ENCODE measurements at places on chromosomes 1 and 21. TPM values are rescaled to one million over a fixed set of nuclear protein-coding genes. Genes with fewer than 3 reads are reported as not detected.

Gene RTCA
- 39.7 TPM for total RNA-seq

DNA sequence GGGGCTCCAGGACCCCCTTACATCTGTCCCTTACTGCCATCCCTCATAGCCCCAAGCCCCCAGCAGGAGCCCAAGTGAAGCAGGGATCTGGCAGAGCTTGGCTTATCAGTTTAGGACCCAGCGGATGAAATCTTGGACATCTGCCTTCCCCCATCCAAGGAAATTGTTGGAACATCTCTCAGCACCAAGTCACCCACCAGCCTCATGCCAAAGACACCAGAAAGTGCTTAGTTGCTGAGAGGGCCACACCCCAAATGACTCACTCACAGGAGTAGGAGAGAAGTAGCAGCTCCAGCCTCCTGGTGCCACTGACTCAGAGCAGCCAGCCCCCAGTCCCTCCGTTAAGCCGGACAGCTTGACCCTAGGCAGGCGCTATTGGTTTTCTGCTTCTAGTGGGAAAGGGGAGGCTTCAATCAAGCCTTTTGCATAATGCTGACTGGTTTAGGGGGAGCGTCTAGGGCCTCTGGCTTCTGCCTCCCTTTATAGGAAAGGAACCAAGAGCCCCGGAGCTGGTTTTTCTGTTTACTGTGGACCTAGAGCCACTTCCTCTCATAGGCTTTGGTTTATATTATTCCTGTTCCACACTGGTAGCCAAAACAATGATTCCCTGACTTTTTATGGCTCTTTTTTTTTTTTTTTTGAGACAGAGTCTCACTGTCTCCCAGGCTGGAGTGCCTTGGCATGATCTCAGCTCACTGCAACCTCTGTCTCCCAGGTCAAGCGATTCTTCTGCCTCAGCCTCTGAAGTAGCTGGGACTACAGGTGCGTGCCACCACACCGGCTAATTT is 114.2 kb upstream of the IPO9 start:
- DNase-seq: no peak

DNA sequence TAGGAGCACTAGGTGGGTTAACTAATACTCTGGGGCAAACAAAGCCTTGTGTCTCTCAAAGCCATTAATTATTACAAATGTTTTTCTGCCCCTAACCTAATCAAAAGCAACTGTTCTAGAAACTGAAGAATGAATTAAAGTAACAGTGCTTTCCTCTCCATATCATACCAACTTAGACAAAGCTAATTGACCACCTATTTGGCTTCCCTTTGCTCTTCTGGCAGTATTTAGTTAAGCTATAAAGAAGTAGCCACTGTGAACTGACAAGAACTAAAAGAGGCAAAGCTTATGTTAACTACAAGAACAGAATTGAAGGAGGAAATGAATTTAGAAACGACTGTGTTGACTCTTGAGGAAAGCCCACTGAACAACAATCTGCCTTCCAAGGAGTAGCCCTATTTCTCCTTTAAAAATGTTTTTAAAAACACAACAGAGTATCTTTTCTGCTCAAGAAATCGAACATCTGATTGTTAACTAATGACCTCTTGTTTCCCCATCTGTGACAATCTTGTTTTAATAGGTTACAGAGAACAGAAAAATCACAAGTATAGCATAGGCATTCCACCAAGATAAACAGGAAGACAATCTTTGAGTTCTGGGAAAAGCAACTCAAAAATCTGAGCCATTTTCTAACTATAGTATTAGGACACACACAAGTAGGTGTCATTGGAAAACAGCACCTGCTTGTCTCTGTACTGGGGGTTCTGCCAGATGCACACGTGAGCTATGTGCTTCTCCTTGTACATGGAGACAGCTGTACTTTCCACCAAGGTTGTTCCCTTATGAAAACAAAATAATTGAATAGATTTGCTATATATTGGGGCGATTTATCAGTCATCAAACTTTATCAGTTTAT is 3.1 kb upstream of the EGLN1 start:
- no peak for DNase-seq

DNA sequence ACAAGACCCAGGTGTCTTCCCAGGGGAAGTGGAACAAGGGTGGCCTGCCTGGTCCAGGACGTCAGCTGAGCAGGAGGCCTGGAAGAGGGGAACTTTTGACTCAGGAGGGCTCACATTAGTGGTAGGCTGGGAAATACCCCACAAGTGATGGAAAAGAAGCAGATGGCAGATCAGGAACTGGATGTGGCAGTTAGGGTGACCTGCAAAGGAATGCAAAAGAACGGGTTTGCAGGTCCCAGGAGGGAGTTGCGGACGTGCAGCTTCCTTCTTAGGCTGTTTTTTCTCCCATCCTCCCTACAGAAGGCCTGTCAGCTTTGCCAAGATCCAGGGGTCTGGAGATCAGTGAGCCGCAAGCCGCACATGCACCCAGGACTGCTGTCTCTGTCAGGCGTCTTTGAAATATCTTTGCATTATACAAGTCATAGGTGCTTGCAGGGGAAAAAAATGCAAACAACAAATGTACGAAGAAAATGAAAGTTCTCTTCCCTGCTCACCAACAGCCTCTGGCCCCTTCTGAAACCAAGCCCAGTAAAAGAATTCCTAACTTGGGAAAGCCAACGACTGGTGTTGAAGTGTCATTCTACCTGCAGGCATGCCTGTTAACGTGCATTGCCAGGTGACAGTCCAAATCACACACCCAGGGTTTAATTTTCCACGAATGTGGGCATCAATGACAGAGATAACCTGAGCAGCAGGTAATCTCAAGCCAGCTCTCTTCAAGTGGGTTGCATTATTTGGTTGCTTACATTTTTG is 34.4 kb downstream of the NENF start:
- DNase-seq: no peak

Gene SPRR3
- total RNA-seq: not detected

Data from CD4-positive, alpha-beta memory T cell (primary cell).